Vagina (tissue), 2 donors: ENCODE measurements at places on chromosomes 16 and 17.

DNA sequence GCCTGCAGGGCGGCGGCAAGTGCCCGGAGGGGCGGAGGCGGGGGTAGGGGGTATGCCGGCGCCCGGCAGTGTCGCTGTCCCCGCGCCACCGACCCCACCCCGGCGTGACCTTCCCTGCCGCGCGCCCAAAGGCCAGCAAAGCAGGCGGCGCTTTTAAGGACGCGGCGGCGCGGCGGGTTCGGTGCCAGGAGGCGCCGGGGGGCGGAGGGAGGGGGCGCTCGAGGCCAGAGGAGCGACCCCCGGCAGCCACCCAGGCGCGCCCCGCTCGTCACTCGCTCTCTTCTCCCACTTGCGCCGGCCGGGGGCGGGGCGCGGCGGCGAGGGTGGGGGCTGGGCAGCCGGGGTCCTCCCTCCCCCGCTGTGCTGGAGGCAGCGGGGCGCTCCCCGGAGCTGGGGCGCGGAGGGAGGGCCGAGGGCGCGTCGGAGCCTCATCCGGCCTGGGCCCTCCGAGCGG lies 8.6 kb upstream of the BAHCC1 start:
- DNase-seq = no peak

GRCh38 chr17:69907132-69907847 lies 167.7 kb upstream of the KCNJ16 start:
- DNase-seq = no peak

DNA sequence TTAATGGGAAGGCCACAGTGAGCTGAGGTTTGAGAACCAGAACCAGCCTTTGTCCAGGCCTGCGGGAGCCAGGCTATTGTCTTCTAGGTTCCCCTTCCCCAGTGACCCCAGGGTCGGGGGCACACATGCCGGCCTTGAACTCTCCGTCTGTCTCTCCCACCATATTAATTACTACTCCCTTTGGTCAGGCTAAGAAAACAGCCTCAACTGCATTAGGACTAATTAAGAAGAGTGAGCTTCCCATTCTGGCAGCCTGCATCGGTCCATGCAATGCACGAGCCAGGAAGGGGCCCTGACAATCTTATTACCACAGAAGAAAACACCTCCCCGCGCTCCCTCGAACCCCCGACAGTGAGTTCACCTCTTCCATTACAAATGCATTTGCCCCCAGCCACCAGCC lies 380.2 kb upstream of the ZFHX3 start:
- DNase-seq = no peak

DNA sequence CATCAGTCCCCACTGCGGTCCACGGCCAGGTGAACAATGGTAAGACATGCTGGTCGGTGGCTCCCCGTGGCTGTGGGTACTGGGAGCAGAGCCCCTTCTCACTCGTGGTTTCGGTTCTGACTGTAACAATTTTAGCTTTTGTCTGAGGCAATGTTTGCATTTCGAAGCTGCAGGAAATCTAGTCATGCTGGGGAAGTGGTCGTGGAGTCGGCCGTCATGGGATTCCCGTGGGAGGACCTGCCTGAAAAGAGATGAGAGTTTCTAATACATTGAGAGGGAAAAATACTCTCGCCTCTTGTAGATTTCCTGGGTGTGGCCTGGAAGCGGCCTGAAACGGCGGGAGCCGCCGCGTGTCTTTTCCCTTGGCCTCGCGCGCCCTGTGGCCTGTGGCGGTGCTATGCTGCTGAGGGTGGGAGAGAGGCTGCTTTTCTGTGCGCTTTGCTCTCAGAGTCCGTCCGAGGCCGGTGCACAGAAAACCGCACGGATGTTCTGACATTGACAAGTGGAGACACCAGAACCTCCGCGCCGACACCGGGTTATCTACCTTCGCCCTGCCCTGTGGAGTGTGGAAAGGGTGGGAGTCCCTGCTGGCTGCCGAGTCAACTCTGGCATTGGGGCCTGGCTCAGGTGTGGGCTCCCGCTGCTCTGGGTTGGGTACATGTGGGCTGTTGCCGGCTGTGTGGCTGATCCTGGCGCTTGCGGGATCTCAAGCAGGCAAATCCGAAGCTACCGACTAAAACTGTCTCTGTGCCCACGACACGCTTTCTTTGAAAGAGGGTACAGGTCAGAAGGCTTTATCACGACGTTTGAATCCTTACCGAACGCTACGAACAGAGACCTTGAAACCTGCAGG lies 60.8 kb downstream of the WDR45B start:
- DNase-seq = no peak

DNA sequence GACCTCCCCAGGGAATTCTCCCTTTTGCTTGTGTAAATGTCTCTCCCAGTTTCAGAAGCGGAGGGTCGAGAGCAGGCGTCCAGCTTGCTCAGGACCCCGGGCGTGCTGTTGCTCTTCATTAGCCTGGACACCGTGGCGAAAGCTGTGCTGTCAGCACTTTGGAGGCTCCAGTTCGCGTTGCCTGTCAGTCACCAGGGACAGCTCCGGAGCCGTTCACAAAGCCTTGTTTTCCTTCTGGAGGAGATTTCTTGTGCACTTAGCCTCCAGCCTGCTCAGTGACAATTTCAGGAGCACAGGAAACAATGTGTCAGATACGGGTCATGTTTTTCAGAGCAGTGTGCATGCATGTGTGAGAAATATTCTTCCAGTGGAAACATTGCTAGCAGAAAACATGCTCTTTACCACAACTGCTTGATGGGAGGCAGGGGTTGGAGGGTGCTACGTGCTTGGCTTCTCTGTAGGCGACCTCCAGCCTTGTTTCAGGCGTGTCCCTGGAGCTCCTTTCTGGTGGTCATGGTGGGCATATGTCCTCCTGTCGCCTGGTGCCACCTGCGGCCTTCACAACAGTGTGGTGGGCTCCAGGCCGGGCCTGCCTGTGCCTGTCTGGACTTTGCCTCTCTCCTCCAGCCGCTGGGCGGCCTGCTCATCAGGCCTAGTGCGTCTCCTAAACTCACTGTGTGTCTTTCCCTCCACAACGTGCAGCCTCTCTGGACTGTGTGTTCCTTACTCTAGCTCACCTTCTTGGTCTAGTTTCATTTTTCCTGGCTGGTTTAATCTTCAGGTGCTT lies 29.0 kb downstream of the ZNF750 start:
- no peak for DNase-seq

DNA sequence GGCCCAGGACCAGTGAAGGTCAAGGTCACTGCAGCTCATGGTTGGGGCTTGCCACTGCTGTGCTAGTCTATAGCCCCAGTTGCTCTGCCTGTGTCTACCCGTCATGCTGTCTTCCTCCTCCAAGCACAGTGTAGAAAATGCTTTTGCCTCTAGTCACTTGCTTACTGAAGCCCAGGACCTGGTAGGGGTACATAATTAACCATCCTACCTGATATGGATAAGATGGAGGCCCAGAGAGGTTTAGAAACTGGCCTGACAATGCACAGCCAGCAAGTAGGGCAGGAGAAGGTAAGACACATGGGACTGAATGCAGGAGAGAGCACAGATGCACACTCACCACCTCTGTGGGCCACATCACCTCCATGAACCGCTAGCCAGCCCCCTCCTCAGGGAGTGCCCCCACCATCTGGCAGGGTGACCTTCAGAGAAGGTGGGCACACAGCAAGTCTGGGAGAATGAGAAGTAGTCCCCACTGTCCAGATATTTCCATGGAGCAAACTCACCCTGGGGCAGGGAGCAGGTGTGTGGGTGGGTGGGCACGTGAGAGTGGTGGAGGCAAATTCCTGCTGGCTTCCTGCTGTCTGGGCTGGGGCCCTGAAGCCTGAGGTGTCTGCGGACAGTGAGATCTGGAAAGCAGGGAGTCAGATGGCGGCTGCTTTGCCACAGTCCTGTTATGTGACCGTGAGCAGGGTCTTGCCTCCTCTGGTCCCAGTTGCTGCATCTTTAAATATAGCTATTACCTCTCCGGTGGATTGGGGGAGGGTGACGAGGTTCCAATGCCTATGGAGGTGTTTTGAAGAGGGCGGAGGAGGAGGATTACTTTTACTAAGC lies 1.0 kb downstream of the CX3CL1 start:
- no peak for DNase-seq

GRCh38 chr16:84367297-84367680 lies 1.0 kb upstream of the ATP2C2 start:
- DNase-seq = no peak

DNA sequence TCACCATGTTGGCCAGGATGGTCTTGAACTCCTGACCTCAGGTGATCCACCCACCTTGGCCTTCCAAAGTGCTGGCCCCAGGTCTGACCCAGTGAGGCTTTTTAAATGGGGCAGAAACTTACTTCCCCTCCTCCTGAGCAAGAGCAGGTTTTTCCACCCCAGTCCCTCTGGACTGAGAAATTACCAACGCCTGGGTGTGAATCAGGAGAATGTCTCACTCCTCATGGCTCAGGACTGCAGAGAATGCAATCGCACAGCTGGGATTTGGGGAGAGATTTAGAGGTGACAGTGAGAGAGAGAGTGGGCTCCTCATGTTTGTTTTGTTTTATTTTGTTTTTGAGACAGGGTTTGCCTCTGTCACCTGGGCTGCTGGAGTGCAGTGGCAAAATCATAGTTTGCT lies 203.6 kb downstream of the RAB11FIP4 start:
- DNase-seq = no peak

GRCh38 chr16:87621976-87622713 lies 19.8 kb downstream of the JPH3 start:
- DNase-seq = no peak

- DNase-seq = no peak
Observed at GRCh38 chr17:21036361-21036881, 6.4 kb downstream of the USP22 start.

GRCh38 chr17:74840989-74841666 lies 18.6 kb downstream of the GRIN2C start:
- no peak for DNase-seq

DNA sequence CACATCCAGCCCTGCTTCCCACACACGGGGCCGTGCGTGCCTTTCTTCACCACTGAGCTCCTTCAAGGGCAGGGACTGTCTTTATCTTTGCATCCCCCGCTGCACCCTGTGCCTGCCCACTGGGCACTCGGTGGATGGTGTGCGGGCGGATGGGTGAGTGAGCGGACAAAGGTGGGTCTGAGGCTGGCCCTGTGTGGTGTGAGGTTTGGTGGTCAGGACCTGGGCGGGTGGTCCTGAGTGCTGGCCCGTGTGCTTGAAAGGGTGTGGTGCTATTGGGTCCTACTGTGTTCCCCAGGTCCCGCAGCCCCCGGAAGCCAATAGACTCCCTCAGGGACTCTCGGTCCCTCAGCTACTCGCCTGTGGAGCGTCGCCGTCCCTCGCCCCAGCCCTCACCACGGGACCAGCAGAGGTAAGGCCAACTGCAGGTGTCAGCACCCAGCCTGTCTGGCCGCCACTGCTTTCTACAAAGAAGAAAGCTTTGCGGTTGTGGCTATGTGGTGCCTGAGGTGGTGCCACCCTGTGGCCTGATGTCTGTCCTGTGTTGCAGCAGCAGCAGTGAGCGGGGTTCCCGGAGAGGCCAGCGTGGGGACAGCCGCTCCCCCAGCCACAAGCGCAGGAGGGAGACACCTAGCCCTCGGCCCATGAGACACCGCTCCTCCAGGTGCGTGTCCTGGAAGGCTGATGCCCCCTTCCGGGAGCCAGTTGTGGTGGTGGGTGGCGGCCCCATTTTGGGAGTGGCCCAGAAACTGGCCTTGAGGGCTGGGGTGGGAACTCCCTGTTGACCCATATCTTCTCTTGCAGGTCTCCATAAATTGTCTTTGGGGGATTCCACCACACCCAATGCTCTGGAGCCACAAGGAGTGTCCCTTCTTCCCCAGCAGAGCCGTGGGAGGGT lies 6.8 kb downstream of the ELOB start:
- DNase-seq = no peak

- DNase-seq = no peak
Observed at GRCh38 chr17:29018788-29019474, 13.1 kb upstream of the SEZ6 start.

DNA sequence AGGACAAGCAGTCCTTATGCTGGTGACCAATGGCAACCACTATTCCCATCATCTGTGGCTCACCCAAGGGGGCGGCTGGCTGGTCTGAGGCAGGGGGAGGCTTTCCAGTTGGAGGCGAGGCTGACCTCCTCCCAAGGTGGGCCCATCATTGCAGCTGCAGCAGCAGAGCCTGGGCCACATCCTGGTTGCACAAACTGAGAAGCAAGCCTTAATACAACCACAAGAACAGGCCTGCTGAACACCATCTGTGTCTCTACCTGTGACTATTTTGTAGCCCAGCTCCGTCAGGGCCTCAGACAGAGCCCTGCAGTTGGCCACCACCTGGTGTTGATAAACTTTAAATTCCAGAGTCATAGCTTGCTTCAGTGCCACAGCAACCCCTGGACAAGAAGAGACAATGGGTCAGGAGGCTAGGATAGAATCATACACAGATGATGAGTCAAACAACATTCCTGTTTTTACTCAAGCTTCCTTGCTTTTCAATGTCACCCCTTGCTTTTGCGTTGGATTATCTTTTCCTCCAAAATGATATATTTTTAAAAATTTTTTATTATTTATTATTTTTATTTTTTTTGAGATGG lies 17.9 kb downstream of the SMCR8 start:
- no peak for DNase-seq

DNA sequence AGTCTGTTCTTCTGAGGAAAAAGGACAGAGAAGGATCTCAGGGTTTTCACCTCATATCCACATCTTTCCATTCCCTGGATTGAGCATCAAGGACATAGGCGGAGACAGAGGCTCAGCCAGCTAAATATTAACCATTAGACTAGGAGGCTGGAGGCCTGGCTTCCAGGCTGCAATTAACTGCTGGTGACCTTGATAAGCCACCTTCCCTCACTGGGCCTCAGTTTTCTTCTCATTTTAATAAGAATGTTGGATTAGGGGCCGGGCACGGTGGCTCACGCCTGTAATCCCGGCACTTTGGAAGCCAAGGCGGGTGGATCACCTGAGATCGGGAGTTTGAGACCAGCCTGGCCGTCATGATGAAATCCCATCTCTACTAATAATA lies 25.6 kb upstream of the CNOT1 start:
- DNase-seq = no peak

DNA sequence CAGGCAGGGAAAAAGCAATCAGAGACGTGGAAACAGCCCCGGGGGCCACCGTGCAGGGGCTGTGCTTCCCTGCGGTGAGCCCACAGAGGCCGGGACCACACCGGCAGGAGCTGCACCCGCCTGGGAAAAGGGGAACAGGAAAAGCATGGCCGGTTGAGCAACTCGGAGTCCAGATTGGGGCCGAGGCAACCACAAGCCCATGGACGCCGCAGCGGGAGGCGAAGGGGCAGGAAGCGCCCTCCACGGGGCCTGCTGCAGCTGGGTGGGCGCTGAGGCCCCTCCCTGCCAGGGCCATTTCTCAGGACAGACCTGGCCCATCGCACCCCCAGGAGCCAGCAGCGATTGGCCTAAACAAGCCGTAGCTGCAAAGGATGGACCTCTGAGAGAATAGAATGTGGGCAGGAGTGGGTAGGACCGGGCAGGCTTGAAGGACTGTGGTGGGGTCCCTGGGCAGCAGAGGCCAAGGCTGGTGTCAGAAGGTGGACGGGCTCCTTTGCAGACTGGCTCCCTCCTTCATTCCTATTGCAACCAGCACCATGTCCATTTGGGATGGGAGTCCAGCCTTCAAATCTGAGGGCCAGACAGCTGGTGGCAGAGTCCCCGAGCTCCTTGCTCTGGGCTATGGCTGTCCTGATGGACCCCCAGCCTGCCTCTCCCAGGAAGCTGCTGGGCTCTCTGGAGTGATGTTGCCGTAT lies 30.4 kb downstream of the COX4I1 start:
- DNase-seq = no peak
